ENCODE measurements at places on chromosomes 3 and 15. TPM values are rescaled to one million over a fixed set of nuclear protein-coding genes. Genes with fewer than 3 reads are reported as not detected.

- DNase-seq = peak; percentile 98
These were observed 16.3 kb downstream of the RGMA start for GRCh38 chr15:93072411-93073394.

DNA sequence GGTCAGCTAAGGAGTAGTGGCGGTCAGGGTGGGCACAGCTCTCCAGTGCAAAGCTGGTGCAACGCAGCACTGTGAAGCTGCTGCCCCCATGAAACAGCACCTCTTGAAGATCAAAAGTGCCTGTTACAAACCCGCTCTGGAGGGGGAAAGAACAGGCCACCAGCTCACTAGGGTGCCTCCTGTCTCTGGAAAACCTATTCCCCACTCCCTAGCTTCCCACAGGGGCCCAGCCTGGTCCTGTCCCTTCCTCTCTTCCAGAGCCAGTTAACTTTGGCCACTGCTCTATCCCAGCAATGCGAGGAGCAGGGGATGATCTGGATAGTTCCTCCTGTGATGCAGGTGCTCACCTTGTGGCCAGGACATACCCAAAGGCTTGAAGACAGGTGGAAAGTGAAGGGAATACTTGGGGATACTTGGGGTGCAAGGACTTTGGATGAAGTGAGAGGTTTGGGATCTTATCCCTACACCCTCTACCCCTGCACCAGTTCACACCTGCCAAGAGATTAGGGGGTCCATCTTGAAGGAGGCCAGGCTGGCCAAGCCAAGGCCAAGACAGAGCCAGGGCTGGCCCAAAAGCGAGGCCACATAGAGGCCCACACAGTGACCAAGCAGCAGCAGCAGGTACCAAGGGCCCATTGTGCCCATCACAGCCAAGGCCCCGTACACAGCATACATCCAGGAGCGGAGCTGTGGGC, 4.2 kb downstream of the HHATL start:
- DNase-seq = peak; percentile 17

GRCh38 chr3:76943058-76943457, 96.8 kb upstream of the ROBO2 start:
- DNase-seq = peak; percentile 62

- DNase-seq = peak; percentile 47
These were observed 78.8 kb upstream of the NSMCE3 start for GRCh38 chr15:29348336-29348914.

GRCh38 chr3:146638718-146639117, 33.6 kb upstream of the PLSCR5 start:
- no peak for DNase-seq

DNA sequence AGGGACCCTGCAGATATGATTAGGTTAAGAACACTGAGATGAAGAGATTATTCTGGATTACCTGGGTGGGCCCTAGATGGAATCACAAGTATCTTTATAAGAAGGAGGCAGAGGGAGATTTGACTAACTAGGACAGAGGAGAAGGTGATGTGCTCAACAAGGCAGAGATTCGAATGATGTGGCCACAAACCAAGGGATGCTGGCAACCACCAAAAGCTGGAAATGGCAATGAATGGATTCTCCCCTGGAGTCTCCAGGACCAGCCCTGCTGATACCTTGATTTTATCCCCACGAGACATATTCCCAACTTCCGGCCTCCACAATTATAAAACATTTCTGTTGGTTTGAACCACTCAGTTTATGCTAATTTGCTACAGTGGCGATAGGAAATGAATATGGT, 42.9 kb downstream of the RGMA start:
- DNase-seq = no peak

- DNase-seq = no peak
These were observed 18.6 kb downstream of the SSUH2 start for GRCh38 chr3:8625991-8626390.

GRCh38 chr3:58672451-58672850, 5.9 kb upstream of the FAM3D start:
- no peak for DNase-seq

- DNase-seq = no peak
These were observed 3.3 kb downstream of the FAM43A start for GRCh38 chr3:194688946-194689345.

- DNase-seq = no peak
These were observed 8.1 kb downstream of the ZXDC start for GRCh38 chr3:126467611-126467955.

DNA sequence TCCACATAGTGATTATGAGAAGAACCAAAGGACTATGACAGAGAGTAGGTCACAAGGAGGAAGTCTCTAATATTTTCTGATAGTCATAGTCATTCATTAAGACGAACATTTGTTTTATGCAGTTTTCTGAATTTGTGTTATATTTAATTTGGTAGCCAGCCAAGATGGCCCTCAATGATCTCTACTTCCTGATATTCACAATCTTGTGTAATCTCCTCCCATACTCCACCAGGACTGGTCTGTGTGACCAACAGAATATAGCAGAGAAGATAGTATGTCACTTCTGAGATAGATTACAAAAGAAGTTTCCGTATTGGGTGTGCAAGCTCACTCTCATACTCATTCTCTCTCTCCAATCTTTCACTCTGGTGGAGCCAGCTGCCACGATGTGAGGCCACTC, 30.8 kb downstream of the HLTF start:
- no peak for DNase-seq

GRCh38 chr3:52783211-52783555, 5.8 kb downstream of the ITIH1 start:
- no peak for DNase-seq

- DNase-seq = peak; percentile 56
These were observed 1.5 kb downstream of the TPRA1 start for GRCh38 chr3:127588806-127589577.

DNA sequence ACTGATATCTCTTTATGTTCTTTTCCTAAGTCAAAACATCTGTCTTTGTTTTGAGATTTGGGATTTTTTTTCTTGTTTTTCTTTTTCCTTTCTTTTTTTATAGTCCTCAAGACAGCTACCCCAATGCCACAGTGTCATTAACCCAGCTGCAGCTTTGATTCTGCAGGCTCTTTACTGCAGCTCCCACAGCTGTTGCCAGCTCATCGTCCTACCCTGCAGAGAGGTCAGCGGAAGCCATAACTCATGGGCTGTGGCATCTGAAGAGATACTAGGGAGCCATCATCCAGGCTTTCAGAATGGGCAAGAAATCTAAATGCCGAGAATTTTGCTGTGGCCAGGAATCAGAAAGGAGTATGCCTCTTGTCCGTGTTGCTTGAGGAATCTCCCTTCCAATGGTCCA, 44.3 kb upstream of the SLC24A5 start:
- DNase-seq = no peak

GRCh38 chr3:150450916-150451315, 42.8 kb downstream of the TSC22D2 start:
- no peak for DNase-seq

DNA sequence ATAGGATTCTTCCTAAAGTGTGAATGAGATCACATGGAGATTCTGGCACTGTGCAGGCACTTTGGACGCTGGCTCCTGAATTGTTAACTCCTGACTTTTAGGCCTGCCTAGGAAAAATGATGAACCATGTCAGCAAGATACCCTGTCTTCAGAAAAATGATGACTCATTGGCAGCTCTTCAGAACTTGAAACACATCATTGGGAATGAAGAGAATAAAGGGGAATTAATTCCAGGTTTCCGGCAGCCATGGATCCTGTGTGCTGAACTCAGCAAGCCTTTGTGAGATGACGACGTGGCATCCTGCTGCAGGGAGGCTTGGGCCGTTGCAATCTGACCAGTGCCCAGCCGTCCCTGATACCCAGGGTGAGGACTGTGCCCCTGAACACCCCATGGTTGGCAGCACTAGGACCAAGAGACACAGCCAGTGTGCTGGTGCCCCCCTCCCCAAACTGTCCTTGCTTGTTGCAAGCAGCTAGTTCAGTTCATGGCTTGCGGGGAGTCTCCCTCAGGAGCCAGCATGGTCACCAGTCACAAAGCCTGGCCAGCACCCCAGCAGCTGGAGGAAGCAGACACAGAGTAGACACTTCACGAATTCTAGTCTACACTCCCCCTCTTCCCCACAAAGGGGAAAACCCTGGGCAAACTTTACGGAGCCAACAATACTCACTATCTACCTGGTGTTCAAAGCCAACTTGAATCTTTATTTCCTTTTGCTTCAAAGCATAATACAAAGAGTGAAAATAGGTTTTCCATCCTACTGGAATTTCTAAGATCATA, 7.8 kb upstream of the LIPC start:
- DNase-seq = no peak

GRCh38 chr15:57943171-57943570, 122.3 kb downstream of the ALDH1A2 start:
- no peak for DNase-seq

- no peak for DNase-seq
These were observed 52.8 kb downstream of the ITGA11 start for GRCh38 chr15:68379058-68379758.

- no peak for DNase-seq
These were observed 52.6 kb downstream of the MCF2L2 start for GRCh38 chr3:183375787-183376186.

- DNase-seq = peak; percentile 28
These were observed 59.2 kb upstream of the KLF13 start for GRCh38 chr15:31267161-31268107.

DNA sequence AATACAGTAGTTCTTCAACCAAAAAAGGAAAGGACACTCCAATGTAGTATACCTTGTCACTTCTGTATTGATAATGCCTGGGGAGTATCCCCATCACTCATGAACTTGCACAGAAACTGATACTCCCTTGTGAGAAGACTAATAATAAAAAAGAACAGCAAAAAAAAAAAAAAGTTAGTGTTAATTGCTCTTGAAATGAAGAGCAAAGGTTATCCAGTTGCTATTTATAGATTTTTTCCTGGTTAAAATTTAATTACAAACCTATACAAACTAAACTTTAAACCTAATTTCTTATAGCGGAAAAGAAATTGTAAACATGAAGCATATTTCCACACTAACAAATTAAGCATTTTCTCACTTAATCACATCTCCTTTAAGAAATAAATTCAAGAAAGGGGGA, 6.7 kb downstream of the PLOD2 start:
- DNase-seq = no peak

GRCh38 chr3:85567071-85567676, 608.4 kb downstream of the CADM2 start:
- DNase-seq = peak; percentile 7

- DNase-seq = no peak
These were observed 119.1 kb upstream of the TMC3 start for GRCh38 chr15:81492969-81493645.

The TRH gene
- 0.59 TPM for total RNA-seq

The TMEM266 gene
- 5.4 TPM for total RNA-seq

The C2CD4B gene
- total RNA-seq = 0.31 TPM

The SMAD3 gene
- 30.8 TPM for total RNA-seq

The ELL3 gene
- 14.7 TPM for total RNA-seq

The TM4SF18 gene
- total RNA-seq = 2.6 TPM

The HCLS1 gene
- total RNA-seq = 0.48 TPM
